Activated CD4-positive, alpha-beta T cell treated with anti-CD3 and anti-CD28 coated beads for 36 hours (primary cell): ENCODE measurements at places on chromosomes 1 and 21. TPM values are rescaled to one million over a fixed set of nuclear protein-coding genes. Genes with fewer than 3 reads are reported as not detected.

STIL gene
- 36.0 TPM for total RNA-seq

CRP gene
- not detected for total RNA-seq

DNA sequence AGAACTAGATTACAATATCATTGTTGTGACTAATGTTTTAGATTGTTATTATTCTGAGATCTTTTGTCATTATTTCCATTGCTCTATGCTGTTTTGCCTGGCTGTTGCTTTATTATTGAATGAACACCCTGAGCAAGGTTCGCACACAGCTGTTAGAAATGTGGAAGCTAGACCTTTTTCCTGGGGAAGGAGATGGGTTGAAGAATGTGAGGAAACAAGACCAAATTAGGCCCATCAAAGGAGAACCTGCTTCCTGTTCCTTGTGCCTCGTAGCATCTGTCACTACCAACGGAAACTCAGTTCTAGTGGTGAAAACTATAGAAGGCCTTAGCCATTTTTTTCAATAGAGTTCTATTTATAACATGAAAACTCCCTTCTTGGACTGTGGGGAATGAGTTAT, 68.7 kb downstream of the RGL1 start:
- no peak for DNase-seq
- H3K27ac ChIP-seq = peak overlapping the region; percentile 58
- no peak overlapping the region for H3K4me3 ChIP-seq
- H3K27me3 ChIP-seq = no peaks in the 10 kb centered on the region
- H3K4me1 ChIP-seq = peaks cover 15% of the 10 kb centered on the region
- no peaks in the 10 kb centered on the region for H3K36me3 ChIP-seq

- peaks cover 4% of the 10 kb centered on the region for H3K36me3 ChIP-seq
- DNase-seq = peak; percentile 91
- H3K4me1 ChIP-seq = peaks cover 19% of the 10 kb centered on the region
- H3K4me3 ChIP-seq = peak overlapping the region; percentile 84
- H3K27me3 ChIP-seq = no peaks in the 10 kb centered on the region
These were observed 4.6 kb downstream of the MATN1 start for GRCh38 chr1:30718636-30719405.

GRCh38 chr1:216919060-216919970, 196.1 kb upstream of the ESRRG start:
- no peaks in the 10 kb centered on the region for H3K27me3 ChIP-seq
- no peak overlapping the region for H3K4me3 ChIP-seq
- no peaks in the 10 kb centered on the region for H3K4me1 ChIP-seq
- H3K27ac ChIP-seq = no peak overlapping the region
- no peaks in the 10 kb centered on the region for H3K36me3 ChIP-seq

DNA sequence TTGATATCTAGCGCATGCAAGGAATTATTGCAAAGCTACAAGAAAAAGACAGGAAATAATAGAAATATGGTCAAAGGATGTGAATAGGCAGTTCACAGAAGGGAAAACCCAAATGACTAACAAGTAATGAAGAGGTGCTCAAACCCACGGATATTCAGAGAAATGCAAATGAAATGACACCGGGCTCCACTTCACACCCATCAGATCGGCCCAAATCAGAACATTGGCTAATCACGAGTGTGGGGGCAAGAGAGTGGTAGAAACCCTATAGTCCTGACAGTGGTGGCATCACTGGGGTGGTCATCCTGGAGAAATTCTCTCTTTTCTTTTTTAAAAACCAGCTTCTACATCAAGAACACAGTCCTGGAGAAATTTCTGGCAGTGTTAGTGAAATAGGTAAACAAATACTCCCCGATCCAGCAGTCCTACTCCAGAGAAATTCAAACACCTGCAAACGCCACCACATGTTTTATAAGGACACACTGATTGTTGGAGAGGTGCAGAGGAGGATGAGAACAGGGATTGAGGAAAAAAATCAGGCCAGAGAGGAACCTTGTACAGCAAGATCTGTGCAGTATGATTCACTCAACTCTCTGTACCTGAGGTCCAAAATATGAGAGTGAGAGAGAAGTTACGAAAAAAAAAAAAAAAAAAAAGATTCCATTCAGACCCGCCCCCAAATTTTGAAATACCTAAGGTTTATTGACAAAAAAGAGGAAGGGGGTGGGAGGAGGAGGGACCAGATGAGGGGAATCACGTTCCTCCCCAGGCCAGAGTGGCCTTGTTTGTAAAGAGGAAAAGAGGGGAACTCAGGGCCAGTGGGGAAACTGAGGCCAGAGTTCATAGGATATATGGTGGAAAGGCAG, 9.2 kb upstream of the TNFRSF1B start:
- DNase-seq = peak; percentile 65
- peak overlapping the region; percentile 58 for H3K4me3 ChIP-seq
- peaks cover 2% of the 10 kb centered on the region for H3K36me3 ChIP-seq
